ENCODE measurements at places on chromosomes 16 and 17. TPM values are rescaled to one million over a fixed set of nuclear protein-coding genes. Genes with fewer than 3 reads are reported as not detected.

Gene SERPINF2
- total RNA-seq, result 0.66 TPM

Gene TBC1D3H
- not detected for total RNA-seq

Gene PERCC1
- total RNA-seq, result not detected

Gene BEAN1
- 0.07 TPM for total RNA-seq

GRCh38 chr17:11564589-11565380 is 33.5 kb upstream of the DNAH9 start:
- no peak for DNase-seq

- no peak for DNase-seq
These were observed 35.0 kb upstream of the HSBP1 start for GRCh38 chr16:83772806-83773205.

DNA sequence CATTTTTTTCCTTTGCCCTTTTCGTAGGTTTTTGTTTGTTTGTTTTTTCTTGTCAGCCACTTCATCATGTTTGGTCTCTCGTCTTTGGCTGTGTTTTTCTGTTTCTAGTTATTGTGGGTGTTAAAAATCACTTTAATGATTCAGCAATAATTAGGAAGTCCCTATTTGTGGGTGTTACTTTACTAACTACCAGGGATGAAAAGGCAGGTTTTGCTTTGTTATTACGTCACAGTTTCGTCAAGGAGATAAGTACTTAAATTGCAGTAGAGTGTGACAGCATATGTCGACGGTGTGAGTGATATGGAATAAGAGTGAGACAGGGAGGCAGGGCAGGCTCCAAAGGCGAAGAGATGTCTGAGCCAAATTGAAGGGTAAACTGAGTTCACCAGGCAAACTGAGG is 479.6 kb downstream of the WWOX start:
- DNase-seq, result no peak

DNA sequence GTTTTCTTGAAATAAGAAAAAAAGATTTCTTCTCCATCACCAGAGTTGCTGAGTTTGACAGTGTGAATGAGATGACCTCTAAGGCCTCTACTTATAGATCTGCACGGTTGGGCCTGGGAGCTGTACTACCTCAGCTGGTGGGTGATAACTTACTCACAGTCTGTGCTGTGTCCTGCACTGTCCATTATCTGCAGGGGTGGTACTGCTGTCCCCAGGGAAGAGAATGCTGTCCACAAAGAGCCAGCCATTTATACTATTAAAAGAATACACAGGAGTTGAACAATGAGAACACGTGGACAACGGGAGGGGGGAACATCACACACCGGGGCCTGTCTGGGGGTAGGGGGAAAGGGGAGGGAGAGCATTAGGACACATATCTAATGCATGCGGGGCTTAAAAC is 655.3 kb downstream of the WWOX start:
- DNase-seq, result no peak

DNA sequence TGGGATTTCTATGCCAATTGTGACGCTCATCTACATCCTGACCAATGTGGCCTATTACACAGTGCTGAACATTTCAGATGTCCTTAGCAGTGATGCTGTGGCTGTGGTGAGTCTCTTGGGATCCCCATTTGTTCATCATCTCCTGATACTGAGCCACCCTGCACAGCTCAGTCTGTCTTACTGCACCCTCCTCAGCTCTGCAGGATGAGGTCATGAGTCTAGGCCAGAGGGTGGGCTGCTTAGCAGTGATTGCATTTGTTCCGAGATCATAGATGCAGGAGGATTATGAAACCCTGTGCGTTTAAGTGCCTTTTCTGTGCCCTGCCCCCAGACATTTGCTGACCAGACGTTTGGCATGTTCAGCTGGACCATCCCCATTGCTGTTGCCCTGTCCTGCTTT is 19.5 kb downstream of the SLC7A6OS start:
- no peak for DNase-seq

- no peak for DNase-seq
These were observed 149.3 kb downstream of the CLEC16A start for GRCh38 chr16:11093572-11094074.

- DNase-seq, result no peak
These were observed 84.4 kb upstream of the XYLT1 start for GRCh38 chr16:17555176-17555575.

DNA sequence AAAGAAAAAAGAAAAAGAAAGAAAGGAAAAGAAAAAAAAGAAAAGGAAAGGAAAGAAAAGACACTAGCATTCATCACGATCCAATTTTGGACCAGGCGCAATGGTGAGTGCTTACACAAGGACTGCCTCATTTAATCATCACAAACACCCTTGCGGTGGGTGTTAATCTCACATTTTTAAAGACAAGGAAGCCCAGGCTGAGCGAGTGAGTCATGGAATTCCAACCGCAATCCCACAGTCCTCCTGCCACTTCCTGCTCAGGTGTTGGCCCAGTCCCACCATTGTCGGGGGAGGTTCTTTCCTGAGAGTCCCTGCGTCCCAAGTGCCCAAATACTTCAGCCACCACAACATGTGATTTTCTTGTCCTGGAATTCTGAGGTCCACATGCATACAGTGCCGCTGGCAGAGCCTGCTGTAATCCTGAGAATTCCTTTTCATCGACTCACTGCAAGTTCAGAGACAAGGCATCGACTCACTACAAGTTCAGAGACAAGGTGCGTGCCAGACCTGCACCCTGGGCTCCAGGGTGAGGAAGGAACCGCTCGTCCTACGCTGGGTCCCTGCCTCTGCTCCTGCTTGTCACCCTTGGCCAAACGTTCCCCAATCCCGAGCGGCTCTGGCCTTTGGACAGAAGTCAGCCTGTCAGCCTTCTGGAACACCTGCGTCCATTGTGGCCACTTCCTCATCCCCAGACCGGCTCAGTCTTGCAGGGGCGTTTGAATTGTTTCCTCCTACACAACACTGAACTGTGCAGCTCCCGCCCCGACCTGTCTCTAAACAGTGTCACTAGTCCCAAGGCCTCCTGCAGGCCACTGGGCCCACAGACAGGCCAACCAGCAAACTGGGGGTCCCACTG is 5.8 kb downstream of the ZG16B start:
- DNase-seq, result peak; percentile 56

DNA sequence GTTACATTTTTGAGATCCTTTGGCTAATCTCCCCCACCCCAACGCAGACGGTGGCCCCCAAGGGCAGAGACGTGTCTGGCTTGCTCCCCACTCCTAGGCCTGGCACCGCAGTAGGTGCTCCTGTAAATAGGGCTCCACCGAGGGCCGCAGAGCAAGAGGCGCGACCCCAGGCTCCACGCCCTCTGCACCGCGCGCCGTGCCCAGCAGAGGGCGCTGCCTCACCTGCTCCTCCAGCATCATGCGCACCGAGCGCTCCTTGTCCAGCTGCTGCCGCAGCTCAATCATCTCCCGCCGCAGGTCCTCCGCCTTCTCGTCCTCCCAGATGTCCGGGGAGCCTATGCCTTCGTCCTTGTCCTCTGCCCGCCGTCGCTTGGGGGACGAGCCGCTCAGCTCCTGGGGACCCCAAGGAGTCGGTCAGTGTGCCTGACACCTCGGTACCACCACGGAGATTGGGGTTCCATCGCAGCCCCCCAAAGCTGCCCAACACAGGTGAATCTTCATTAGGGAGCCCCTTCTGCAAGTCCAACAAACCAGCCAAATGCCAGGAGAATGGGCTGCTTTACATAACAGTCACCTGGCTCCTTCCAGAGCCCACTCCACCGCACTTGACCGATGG is 11.2 kb downstream of the TFAP4 start:
- peak; percentile 86 for DNase-seq

DNA sequence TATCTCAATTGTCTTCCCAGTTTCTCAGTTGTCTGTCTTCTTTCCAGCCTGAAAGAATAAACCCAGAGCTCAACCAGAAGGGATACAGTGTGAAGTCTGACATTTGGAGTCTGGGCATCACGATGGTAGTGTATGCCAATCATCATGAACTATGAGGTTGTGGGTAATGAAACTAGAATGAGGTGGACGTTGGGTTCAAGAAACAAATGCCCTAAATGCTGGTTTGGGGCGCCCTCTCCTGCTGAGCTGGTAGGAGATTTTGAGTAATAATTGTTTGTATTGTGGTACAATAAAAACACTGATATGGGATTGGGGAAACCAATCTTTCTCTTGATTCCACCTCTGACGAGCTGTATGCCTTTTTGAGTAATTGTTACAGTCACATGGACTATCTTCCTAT is 110.4 kb downstream of the MAP2K6 start:
- DNase-seq, result no peak

DNA sequence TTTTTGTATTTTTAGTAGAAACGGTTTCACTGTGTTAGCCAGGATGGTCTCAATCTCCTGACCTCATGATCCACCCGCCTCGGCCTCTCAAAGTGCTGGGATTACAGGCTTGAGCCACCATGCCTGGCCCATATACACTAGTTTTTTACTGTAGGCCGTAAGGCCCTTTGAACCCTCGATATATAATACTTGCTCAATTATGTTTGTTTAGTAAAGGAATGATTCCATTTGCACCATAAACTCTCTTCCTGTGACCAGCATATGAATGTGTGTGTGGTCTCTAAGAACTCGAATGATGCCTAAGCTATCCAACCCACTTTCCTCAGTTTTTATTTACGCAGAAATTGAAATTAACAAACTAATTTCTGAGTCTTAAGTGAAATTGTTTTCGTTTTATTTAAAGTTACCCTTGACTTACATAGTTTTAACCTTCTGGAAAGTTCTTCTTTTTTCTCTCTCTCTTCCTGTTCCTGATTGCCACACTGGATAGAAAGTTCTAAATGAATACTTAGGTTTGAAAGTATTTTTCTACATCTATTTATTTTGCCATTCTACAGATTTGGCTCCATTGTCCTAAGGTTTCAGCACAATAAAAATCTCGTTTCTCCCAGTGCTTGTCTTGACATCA is 37.9 kb downstream of the PIGL start:
- no peak for DNase-seq

GRCh38 chr17:73208139-73208827 is 15.4 kb downstream of the COG1 start:
- DNase-seq, result no peak

DNA sequence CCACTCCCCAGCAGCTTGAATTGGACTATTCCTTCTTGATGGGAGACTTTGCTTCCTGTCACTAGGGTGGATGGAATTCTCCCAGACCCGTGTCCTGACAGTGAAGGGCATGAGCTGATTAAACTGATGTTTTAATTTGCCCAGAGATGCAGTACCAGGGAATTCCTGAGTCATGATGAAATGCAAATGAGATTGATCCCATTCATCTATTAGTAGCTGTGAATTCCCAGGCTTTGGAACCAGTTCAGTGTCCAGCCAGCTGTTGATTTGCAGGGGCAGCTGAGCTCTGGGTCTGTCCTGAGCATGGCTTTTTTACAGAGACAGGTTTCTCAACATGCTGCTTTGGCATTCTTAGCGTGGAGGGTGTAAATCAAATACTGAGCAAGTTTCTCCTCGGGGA is 157.9 kb downstream of the PITPNC1 start:
- no peak for DNase-seq

DNA sequence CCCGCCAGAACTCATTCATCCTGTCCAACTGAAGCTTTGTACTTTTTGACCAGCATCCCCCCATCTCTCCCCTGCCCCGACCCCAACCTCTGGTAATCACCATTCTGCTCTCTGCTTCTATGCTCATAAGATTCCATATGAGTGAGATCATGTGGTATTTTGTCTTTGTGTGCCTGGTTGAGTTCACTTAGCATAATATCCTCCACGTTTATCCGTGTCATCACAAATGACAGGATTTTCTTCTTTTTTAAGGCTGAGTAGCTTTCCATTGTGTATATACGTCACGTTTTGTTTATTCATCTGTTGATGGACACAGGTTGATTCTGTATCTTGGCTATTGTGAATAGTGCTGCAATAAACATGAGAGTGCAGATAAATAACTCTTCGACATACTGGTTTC is 278.9 kb downstream of the SNX29 start:
- no peak for DNase-seq

GRCh38 chr17:78842881-78843565 is 2.4 kb upstream of the USP36 start:
- DNase-seq, result peak; percentile 86

DNA sequence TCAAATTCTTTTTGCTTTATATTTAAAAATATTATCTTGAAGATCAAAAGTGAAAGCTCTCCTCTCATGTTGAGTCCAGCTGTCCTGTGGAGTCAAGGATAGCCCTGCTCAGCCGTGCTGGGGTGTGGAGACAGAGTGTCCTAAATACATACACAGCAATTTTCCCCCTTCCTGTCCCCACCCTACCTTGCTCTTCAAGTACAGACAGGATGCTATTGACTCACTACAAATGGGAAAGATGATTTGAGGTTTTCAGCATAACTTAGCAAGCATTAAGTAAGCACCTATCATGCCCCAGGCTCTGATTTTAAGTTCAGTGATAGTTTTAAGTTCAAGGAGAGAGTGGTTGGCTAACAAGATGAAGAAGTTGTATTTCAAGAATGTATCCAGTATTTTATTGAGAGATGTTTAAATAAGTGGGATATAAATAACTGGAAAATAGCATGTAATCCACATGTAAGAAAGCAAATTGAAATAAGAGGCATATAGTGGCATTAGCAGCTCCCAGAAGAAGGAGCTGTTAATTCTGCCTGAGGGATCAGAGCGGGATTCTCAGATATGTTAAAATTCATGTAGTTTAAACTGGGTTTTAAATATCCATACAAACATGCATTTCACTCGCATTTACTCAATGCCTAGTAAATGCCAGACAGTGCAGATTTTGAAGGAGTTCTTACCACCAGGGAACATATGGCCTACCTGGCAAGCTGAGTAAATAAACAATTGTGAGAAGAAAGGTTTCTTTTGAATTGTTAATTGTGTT is 183.5 kb upstream of the ANKFN1 start:
- peak; percentile 40 for DNase-seq

- no peak for DNase-seq
These were observed 4.2 kb downstream of the MATCAP1 start for GRCh38 chr16:67179421-67180080.

- peak; percentile 43 for DNase-seq
These were observed 52.7 kb upstream of the KSR1 start for GRCh38 chr17:27403480-27404005.

GRCh38 chr17:19385521-19385983 is 1.4 kb downstream of the MFAP4 start:
- no peak for DNase-seq

Data from GM23338 (cell line).